ENCODE measurements at places on chromosomes 3 and 15.
A peak's percentile ranks its signal among the peaks of the same experiment; 100 is the strongest.

- DNase-seq = no peak
Measured at GRCh38 chr3:128486205-128486628, 6.8 kb downstream of the GATA2 start.

DNA sequence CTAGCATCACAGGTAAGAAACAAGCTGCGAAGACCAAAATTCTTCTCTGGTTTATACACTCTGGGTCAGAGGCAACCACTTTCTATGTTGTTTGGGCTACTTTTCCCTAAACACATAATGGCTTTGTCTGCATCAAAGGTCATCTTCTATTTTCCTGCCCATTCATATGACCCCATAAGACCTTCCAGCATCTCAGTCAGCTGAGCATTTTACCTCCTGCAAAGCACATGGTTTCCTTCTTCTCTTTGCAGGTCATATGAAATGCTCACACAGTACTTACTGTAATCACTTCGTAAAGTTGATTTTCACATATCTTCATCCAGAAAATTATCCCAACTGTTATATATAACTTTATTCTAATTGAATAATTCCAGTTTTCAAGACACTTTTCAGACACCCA lies 34.8 kb downstream of the LIPC start:
- DNase-seq = no peak

DNA sequence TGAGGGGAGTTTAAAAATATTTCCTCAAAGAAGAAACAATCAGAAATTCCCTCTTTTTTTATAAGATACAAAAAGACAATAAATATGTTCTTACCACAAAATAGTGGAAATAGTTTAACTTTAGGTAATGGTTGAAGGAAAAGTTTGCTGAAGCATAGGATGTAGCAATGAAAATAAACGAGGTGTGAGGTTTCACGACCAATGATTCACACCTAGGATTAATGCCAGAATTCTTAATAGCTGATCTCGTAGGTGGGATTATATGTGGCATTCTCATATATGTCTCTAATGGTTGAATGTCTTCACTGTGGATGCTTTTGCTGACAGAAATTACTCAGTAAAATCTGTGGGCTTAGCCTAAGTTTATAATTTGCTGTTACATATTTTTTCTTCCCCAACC lies 467.7 kb downstream of the FGF12 start:
- no peak for DNase-seq

DNA sequence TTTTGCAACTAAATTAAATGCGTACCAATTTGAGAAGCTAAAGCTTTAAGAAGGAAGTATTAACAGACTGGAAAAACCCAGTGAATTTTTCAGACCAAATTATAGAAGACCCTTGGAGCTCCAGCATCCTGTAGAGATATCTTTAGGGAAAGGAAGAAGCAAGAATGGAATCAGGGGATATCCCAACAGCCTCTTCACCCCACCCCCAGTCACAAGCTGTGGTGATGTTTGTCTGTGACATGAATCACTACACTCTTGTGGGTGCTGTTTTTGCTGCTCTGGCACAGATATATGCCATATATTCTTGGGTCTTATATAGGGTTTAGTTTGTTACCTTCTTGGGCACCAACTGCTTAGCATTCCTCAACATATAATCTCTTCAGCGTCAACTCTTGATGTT lies 78.5 kb upstream of the BCL6 start:
- no peak for DNase-seq

DNA sequence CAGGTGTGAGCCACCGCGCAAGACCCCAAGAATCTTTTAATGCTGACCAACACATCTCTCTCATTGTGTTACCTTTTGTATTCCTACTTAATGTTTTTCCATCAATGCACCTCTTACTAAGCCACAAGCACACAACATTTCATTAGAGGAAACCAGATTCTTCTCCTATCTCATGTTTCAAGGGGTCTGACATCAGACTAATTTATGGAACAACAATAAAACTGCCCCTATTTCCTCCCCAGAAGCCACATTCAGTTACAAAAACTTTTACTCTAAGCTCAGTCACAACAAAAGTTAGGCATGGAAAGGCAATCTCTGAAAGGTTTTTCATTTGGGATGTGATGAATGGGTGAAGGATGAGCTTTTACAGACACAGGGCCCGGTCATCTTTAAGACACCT lies 251.8 kb downstream of the MAGI1 start:
- DNase-seq = no peak

DNA sequence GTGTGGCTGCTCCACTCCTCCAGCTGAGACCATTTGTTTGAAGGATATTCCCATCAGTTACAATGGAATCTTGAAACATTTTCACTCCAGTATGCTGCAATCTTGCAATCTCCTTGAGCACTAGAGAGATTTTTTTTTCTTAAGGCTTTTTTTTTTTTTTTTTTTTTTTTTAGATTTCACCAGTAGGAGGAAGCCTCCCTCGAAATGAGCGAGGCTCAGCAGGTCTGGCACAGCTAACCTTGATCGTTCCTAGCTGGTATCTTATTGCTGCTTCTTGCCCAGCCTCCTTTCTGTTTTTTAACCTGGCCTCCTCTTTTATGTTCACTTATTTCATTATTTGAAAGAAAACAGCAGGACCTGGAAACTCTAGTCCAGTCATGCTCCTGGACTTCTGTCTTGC lies 48.1 kb downstream of the RAP2B start:
- DNase-seq = no peak

GRCh38 chr3:13198264-13198879 lies 125.1 kb upstream of the IQSEC1 start:
- DNase-seq = no peak

DNA sequence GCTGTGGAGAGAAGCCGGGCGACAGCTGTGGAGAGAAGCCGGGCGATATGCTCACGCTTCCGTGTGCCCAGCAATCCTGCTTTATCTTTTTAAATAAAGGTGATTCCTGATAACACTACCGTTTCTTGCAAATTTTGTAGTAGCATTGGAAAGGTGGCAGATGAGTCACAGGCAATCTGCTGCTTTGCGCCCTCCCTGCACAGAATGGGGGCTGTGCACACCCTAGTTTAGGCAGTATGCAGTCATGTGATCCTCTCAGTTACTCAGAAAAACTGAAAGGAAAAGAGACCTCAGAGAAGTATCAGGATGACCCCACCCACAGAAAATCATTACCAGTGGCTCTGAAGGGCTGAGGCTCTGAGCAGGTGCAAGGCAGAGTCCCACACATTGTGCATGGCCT lies 24.9 kb upstream of the TMCC1 start:
- no peak for DNase-seq

- no peak for DNase-seq
Measured at GRCh38 chr3:150014782-150015181, 44.1 kb upstream of the PFN2 start.

- no peak for DNase-seq
Measured at GRCh38 chr3:170802164-170803151, 67.5 kb downstream of the RPL22L1 start.

DNA sequence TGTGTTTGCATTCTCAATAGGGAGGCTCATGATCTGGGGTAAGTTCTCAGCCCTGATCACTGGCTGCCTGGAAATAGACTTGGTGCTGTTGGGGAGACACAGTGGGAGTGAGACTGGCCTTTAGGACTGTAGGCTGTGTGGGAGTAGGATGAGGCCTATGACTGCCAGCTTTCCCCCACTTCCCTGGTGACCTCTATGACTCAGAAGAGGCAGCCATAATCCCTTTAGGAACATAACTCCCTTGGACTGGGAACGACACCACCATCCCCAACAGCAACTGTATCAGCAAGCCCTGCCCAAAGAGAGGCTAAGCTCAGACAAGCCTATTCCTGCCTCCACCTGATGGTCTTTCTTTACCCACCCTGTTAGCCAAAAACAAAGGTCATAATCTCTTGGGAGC lies 91.3 kb downstream of the SUCNR1 start:
- no peak for DNase-seq

- no peak for DNase-seq
Measured at GRCh38 chr3:80688814-80689213, 921.0 kb upstream of the ROBO1 start.

DNA sequence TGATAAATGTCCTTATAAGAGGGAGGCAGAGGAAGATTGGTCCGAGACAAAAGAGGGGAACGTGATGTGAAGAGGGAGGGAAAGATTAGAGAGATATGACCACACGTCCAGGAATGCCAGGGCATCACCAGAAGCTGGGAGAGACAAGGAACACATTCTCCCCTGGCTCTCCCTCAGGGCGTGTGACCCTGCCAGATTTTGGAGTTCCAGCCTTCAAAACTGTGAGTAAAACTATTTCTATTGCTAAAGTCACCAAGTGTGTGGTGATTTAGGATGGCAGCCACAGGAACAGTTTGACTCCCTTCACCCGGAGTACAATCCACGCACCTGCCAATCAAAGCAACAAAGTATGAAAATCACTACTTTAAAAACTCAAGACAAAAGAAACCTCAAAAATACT lies 32.1 kb upstream of the TJP1 start:
- no peak for DNase-seq

DNA sequence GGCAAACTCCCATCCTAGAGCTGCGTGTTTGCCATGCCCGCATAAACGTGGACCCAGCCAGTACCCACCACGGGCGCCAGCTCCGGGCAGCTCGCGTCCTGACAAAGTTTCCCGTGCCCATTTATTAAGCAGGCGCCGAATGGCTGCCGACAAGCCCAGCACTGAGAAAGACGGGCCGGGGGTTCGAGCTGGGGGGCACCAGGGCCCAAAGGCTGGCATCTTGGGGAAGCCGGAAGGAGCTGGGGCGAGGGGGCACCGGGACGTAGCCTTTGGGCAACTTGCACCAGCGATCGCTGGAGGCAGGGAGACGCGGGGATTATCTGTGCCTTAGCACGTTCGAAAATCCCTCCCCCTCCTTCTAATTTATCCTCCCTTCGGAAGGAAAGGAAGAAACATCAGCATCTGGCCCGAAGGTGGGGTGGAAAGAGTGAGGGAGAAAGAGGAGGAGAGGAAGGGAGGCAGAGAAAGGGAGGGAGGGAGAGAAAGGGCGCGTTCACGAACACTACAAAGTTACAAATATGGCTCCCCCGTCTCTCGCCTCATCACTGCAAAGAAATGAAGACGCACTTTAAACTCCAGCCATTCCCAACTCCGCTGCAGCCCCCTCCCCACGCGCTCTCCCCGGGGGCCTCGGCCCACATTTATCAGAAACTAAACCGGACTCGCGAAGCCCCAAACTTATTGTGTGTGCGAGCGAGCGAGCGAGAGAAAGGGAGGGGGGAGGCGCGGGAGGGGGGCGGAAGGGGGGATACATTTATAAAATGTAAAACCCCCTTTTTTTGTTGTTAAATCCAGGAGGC lies 1.0 kb downstream of the ANP32A start:
- peak; percentile 49 for DNase-seq

GRCh38 chr3:55718521-55718921 lies 231.4 kb upstream of the WNT5A start:
- DNase-seq = no peak

DNA sequence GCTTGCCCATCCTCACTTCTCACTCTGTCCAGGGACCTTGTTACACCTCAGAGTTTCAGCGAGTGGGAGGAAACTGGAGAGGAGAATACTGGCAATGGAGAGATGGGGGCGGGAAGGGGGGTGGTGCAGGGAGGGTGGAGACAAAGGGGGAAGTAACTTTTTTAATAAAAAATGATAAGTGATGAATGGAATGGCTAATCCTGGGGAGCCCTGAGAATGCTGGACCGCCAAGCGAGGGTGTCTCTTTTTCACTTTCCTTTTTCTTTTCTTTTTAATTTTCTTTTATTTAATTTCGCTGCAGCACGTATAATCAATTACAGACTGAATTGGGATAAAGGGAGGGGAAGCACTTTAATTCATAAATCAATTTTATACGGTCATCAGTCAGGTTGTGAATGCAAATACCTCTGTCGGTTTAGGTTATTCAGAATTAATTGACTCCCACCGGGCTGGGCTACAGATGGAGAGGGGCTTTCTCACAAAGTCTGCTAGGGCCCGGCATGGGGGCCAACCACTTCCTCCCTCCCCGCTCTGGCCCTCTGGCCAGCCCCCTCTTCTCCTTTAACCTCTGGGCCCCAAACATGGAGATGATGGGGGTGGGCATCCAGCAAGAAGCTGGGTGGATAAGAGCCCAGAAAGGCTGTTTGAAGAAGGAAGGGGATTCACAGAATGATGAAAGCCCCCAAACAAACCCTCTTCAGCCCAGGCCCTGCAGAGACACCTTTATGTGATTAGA lies 106.8 kb upstream of the BOC start:
- no peak for DNase-seq

GRCh38 chr15:81858586-81858985 lies 187.2 kb downstream of the MEX3B start:
- DNase-seq = no peak

GRCh38 chr3:182565916-182566796 lies 227.1 kb upstream of the ATP11B start:
- no peak for DNase-seq

DNA sequence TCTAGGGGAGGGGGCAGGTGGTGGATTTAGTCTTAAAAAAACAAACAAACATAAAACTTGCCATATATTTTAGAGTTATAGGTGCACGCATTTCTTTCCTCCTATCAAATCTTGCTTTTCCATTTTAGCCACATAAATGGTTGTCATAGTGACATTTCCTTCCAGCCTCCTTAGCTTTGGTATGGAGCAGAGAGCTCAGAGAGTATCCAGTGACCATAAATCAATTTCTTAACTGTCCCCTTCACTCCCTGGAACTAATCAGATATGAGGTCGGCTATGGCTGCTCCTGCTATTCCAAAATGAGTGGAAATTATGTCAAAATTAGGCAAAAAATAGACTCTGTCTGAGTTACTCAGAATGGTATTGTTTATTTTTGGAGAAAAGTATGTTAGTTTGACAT lies 164.5 kb downstream of the EBLN2 start:
- DNase-seq = no peak

- DNase-seq = no peak
Measured at GRCh38 chr3:195312714-195313113, 41.8 kb upstream of the XXYLT1 start.

DNA sequence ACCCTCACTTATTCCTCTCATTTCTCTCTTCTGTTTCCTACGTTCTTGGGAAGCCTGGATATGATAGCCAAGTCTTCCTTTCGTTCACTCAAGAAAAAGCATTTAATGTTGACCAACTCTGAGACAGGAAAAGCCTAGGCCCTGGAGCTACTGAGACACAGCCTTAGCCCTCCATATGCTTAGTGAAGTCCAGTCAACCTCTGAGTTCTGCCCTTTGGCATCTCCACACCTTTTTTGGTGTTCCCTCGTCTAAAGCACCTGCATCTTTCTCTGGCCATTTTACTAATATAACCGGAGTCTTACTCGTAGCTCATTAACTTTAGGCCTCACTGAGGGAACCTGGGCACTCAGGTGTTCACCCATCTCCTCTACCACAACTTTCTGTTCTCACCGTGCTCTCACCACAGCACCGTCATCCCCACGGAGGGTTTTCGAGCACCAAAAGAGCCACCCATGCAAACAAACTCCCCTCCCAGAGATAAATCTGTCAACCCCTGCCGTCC lies 632 bp downstream of the MTHFS start:
- no peak for DNase-seq

DNA sequence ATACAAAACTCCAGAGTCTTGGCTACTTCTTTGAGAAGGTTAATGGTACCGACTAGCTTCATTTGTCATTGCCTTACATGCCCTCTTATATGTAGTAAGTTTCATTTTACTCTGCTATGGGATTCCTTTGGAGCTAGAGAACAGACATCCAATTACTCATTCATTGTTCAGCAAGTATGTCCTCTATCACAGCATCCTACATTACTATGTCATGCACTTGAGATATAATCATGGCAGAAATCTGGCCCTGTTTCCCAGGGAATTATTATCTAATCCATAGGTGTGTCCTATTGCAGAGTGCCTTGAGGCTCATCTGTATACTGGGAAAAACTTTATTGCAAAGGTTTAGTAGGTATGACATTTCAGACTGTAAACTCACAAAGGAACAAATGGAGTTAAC lies 333.1 kb upstream of the NECTIN3 start:
- DNase-seq = no peak

GRCh38 chr3:32392536-32393302 lies 1.1 kb downstream of the CMTM7 start:
- DNase-seq = peak; percentile 64

Measured in heart left ventricle (tissue), 16 donors.